ENCODE measurements at places on chromosomes 11 and 22.

DNA sequence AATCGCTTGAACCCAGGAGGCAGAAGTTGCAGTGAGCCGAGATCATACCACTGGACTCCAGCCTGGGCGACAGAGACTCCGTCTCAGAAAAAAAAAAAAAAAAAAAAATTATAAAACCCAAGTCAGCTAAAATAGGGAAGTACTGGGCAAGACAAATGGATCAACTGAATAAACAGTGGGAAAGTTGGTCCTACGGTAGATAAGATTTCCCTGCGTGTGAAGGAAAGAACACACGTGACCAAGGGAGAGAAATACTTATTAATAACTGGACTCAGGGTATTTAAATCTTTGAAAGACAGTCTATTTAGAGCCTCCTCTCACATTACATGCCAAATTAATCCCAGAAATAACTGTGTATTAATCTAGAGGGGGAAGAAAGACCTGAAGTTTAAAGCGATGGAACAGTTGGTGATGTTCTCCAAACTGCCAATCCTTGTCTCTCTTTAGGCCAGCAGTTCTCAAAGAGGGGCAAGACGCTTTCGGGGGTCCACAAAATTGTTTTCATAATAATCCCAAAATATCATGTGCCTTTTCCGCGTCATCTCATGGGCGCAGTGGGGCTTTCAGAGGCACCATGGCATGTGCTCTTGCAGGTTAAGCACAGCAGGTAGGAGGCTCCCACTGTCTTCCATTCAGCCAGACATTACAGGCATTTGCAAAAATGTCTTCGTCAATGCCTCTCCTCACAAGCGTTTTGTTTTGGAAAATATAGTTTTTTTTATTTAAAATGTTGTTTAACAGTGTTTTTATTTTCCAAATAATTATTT lies 6.6 kb downstream of the RTL6 start:
- no peak for DNase-seq

- no peak for DNase-seq
Measured at GRCh38 chr11:68932358-68932757, 28.7 kb downstream of the IGHMBP2 start.

DNA sequence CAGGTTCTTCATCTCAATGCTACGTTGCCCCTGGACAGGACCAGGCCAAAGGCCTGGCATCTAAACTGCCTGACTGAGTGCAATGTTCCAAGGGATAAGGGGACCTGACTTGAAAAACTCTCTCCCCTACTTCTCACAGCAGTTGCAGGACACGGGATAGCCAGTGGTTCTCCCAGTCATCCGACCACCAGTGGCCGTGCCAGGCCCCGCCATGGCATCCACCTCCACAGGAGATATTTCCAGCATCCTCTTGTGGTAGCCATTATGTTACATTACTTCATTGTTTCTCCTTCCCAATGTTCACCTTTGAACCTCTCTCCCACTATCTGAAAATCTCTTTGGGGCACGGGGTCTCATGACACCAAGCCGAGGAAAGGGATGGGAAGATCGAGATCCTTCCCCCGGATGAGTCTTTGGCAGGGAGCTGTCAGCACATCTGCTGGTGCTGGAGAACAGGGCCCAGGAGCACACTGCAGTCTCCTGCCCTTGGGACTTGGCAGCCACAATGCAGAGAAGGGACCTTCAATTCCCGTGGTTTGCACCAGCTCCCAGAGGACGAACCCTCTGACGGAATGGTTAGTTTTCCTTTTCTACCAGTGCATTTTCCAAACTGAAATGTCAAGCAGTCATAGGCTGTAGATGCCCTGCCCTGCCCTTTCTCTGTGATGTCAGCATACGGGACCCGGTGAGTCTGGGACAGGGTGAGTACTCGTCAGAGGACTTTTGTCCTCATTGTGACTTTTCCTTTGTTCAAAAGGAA lies 121.2 kb downstream of the ETS1 start:
- DNase-seq = no peak

DNA sequence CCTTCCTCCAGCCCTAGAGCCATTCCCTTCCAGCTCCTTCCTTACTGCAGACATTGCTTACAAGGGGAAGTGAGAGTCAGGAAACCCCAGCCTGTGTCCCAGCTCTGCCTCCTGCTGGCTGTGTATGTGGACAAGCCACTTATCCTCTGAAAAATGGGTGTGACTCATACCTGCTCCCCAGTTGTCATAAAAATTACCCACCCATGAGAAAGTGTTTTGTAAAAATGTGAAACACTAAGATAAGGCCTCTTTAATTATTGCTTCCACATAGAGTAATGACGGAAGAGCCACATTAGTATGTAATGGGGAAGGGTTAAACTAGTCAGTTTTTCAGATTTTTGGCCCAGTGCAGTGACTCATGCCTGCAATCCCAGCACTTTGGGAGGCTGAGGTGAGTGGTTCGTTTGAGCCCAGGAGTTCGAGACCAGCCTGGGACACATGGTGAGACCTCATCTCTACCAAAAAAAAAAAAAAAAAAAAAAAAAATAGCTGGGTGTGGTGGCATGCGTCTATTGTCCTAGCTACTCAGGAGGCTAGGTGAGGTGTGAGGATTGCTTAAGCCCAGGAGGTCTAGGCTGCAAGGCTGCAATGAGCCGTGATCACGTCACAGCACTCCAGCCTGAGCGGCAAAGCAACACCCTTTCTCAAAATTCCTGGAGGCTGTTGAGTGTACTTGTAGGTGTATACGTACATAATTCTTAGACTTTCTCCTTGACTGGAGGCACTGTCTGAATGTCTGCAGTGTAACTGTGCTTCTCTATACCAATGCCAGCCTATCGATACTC lies 84.9 kb downstream of the CTTN start:
- DNase-seq = peak; percentile 91

DNA sequence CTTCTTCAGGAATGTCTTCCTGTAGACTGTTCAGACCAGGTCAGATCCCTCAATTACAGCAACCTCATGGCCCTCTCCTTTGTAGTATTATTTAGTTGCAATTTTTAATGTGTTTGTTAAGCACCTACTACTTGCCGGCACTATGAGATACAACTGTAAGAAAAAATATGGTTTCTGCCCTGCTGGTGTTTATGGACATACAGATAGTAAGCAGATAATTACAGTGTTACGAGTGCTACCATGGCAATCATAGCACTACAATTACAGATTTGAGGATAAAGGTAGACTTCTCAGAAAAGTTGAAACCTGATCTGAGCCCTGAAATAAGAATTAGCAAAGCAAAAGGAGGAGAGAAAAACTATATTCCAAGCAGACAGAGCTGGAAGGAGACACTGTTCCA lies 2.8 kb downstream of the LRRC51 start:
- DNase-seq = peak; percentile 65

DNA sequence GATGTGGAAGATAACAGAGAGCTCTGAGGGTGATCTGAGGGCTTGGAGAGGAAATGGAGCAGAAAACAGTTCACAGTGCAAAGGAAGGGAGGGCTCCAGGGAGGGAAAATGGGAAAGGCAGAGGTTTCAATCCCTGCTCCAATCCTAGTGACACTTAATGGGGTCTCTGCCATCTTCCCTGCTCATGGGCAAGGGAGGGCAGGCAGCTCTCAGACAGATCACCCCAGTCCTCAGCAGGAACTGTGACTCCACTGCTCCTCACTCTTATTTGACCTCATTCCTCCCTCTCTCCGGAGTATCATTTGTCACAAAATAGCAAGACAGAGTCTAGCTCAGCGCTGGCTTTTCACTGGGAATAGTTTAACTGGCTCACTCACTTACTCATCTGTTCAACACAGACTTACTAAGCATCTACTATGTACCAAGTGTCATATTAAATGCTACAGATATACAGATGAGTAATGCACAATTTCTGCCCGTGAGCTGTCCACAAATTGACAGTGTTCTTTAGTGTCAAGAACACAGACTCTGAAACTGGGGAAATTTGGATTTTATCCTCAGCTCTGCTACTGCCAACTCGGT lies 817.4 kb downstream of the OPCML start:
- DNase-seq = no peak

- DNase-seq = no peak
Measured at GRCh38 chr11:8230921-8231847, 32.5 kb downstream of the LMO1 start.

DNA sequence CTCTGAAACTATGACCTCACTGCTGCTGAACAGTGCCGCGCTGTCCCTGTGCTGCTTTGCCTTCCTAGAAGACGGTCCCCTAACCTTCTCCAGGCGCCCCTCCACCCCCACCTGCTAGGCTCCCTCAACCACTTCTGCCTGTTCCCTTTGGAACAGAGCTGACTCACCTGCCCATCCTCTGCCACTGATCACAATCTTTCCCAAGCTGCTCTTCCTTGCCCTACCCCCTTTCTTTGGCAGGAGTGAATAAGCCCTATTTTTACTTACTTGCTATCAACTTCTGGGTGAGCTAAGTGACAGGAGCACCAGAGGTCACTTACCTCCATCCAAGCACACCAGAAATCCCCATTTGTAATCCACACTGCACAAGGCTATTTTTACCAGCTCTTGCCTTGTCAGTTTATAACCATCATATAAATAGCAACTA lies 116.0 kb upstream of the BID start:
- no peak for DNase-seq

DNA sequence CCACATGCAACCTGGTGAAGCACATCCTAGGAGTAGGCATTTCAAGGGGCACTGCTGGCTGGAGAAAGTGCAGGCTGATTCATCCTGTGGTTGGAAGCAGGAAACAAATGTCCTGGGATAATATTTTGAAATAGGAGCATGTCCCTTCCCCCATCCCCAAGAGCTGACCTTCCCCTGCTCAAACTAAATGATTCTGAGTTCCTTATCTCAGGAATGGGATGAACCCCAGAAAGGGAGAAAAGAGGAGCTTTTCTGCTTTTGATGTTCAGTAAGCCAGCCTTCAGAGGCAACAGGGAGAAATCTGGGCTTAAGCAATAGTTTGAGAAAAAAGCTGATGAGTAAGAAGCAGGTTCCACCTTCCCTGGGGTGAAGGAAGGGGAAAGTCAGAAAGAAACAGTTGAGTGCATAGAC lies 19.5 kb upstream of the SPON1 start:
- DNase-seq = no peak

DNA sequence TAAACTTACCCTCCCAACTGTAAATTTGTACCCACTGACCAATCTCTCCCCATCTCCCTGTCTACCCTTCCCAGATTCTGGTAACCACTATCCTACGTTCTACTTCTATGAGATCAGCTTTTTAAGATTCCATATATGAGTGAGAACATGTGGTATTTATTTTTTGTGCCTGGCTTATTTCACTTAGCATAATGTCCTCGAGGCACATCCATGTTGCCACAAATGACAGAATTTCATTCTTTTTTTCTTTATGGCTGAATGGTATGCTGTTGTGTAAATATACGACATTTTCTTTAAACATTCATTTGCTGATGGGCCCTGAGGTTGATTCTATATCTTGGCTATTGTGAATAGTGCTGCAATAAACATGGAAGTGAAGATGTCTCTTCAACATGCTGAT lies 74.7 kb upstream of the RRM1 start:
- no peak for DNase-seq

- peak; percentile 66 for DNase-seq
Measured at GRCh38 chr11:7428196-7428595, 57.1 kb upstream of the OLFML1 start.

DNA sequence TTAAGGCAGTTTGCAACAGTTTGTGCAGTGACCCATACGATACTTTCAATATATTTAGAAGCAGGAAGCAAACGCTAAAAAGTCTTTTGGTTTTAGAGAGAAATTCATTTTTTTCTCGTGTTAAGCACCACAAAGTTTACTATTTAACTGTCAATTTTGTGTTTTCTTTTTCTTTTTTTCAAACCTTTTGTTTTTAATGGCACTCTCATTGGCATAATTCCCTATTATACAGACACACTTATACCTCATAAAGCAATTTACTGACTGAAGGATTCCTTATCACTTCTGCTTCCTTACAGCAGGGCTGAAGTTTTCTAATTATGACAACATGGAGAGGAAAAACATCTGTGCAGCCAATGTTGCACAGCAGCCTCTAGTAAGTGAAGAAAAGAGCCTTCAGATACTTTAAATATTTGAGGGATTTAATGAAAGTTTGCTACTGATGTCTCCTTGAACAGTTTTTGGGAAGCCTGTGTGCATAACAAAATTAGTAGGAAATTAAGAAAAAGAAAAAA lies 2191.2 kb downstream of the LRRC4C start:
- peak; percentile 74 for DNase-seq

- DNase-seq = no peak
Measured at GRCh38 chr11:129061492-129062230, 119.0 kb upstream of the TP53AIP1 start.

DNA sequence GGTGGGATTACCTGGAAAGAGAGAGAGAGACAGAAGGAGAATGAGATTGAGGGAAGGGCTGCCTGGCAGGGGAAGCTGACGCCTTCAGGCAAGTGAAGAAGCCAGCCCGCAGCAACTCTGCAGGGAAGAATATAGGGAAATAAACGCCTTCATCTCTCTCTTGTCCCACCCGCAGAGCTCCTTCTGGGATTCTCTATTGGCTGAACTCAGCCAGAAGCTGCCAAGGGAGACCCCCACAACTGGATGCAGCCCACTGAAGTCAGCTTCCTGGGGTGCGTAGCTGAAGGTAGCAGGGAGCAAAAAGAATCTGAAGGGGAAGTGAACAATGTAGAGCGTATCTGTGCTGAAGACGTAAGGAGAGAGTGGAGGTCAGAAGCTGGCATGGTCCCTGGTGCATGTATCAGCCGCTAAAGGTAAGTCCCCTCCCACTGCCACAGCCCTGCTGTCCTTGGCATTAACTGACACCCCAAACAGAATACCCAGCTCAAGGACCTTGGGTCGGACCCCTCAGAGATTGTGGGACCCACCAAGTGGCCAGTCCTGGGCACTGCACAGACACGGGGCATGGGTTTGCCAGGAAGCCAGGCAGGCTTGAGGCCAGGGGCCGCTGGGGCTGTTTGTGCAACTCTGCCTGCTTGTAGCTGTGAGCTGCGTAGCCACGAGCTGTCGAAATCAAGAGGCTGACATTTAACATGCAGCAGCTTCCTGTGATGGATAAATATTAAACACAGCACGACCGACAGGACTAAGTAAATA lies 469.9 kb downstream of the MN1 start:
- no peak for DNase-seq

- DNase-seq = peak; percentile 91
Measured at GRCh38 chr11:46361283-46362155, 14.3 kb downstream of the DGKZ start.

GRCh38 chr11:62830904-62831519 lies 839 bp downstream of the STX5 start:
- DNase-seq = peak; percentile 83

DNA sequence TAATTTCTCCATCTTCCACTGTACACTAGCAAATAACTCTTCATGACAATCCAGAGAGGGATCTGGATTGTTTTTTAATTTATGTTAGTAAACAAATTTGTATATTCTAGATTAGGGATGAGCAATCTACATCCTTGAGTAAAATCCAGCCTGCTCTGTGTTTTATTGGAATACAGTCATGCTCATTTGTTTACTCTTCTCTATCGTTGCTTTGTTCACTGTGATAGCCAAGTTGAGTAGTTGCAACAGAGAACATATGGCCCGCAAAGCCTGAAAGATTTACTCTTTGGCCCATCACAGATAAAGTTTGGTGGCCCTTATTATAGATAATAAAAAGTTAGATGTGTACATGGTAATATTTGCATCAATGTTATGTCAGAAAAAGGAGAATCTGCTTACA lies 6.2 kb upstream of the BLID start:
- no peak for DNase-seq

- no peak for DNase-seq
Measured at GRCh38 chr11:45669146-45669545, 3.7 kb upstream of the CHST1 start.

GRCh38 chr22:37209140-37209845 lies 3.0 kb downstream of the SSTR3 start:
- no peak for DNase-seq

GRCh38 chr11:63764679-63765647 lies 3.6 kb downstream of the ZFTA start:
- no peak for DNase-seq
